Fibroblast of lung (primary cell): ENCODE measurements at places on chromosomes 4 and X. TPM values are rescaled to one million over a fixed set of nuclear protein-coding genes. Genes with fewer than 3 reads are reported as not detected.

The BBS7 gene
- 22.7 and 24.4 TPM in 2 replicates for polyA plus RNA-seq

GRCh38 chrX:8192276-8192675, 21.2 kb upstream of the VCX2 start:
- DNase-seq = no peak

GRCh38 chr4:48649505-48649904, 130.6 kb downstream of the FRYL start:
- no peak for DNase-seq

DNA sequence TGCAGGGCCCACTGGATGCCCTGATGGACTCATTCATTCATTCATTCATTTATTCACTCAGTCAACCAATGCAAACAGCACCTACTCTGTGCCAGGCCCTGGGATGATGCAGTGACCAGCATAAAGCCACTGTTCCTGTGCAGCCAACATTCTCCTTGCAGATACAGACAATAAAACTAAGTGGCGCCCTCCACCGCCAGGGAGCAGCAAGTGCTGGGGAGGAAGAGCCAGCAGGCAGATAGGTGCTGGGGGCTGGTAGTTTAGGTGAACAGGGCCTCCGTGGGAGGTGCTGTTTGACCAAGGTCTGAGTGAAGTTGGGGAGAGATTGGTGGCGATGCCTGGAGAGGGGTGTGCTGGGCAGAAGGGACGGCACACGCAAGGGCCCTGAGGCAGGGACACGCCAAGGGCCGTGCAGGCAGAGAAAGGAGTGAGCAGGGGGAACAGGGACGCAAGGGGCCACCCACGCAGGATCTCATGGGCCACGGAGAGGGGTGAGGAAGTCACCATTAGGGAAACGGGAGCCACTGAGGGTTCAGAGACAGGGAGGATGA, 65.5 kb downstream of the WFS1 start:
- no peak for DNase-seq

- peak; percentile 75 for DNase-seq
Observed at GRCh38 chr4:88991746-88992145, 65.2 kb downstream of the FAM13A start.

DNA sequence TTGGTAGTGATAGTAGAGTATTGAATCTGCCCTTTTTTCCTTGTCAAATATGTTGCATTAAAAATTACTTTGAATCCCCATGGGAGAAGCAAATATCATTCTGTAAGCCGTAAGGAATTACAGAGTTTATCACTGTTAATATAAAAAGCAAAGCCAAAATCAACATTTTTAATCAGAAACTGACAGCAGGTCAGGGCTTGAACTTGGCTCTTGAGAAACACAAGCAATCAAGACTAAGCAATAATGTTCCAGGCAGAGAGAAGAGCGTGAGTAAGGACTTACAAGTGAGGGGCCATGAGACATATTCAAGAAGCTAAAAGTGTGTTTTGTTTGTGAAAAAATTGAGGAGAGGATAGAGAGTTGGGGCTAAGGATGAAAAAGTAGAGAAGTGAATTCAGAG, 68.2 kb downstream of the ARHGAP6 start:
- peak; percentile 56 for DNase-seq

GRCh38 chr4:38979511-38980230, 52.5 kb downstream of the TMEM156 start:
- no peak for DNase-seq

DNA sequence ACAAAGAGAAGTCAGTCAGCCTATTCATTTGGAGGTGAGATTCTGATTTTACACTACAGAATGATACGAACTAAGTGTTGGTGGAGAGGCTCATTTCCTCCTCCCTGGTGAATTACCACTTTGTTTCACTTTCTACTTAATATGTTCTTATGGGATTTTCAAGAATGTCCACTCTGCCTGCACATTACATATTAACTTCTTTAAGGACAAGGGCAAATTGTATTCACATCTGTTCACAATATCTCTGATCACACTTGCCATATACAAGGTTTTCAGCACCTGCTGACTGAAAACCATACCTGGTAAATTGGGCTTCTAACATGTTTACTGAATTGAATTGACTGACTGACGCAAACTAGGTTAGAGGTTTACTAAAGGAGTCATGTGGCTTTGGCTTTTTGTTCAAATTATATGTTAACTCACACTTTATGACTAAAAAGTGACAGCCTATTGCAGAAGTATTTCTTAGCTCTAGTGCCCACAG, 188.4 kb upstream of the MBNL3 start:
- no peak for DNase-seq

DNA sequence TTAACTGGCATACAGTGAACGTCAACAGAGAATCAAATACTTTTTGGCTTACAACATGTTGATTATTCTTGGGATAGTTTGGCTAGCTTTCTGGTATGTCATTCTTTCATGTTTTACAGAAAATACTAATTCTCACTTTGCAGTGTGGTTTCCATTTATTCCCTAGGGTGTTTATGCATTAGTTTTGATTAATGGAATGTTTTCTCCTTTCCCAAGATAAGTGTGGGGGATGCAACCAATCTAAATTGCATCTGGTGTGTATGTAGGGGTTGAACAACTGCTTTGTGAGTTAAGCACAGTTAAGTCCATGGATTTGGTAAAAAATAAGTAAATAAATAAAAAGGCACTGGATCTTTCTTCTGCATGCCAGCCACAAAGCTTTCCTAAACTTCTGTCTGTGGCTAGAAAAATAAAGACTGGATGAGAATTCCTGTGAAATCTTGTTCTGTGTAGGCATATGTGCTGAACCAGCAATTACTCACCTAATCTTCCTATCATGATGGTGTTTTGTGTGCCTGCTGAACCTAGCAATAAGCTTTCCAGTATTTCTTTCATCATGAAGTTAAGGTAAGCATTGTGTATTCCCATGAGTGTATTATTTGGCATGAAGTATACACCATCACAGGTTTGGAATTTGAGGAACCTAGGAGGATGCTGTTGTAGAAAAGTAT, 50.6 kb upstream of the TENM3 start:
- peak; percentile 93 for DNase-seq

GRCh38 chr4:158172261-158173258, at the start of gene GASK1B:
Gene GASK1B (minus strand): TSS chr4:158173025. CDS start chr4:158171375, 1,650 bp downstream.
- DNase-seq = peak; percentile 81

DNA sequence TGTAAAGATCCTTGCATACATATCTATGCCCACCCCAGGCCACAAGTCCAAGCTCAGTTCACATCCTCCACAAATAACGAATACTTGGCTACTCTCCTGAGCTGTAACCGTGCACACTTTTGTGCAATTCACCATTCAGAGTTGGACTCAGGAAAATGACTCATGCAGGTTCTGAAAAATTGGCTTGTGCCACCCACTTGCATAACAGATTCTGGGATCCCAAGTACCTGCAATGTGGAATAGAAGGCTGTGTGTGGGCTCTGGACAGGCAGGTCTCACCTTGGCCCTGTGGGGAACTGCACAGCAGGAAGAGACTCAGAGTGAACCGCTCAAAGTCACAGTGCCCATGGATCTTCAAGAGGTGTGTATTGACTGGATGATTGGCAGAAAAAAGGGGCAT, 502.7 kb downstream of the PACRGL start:
- no peak for DNase-seq
